Jurkat, Clone E6-1 (cell line): ENCODE measurements at places on chromosomes 2 and 18.

DNA sequence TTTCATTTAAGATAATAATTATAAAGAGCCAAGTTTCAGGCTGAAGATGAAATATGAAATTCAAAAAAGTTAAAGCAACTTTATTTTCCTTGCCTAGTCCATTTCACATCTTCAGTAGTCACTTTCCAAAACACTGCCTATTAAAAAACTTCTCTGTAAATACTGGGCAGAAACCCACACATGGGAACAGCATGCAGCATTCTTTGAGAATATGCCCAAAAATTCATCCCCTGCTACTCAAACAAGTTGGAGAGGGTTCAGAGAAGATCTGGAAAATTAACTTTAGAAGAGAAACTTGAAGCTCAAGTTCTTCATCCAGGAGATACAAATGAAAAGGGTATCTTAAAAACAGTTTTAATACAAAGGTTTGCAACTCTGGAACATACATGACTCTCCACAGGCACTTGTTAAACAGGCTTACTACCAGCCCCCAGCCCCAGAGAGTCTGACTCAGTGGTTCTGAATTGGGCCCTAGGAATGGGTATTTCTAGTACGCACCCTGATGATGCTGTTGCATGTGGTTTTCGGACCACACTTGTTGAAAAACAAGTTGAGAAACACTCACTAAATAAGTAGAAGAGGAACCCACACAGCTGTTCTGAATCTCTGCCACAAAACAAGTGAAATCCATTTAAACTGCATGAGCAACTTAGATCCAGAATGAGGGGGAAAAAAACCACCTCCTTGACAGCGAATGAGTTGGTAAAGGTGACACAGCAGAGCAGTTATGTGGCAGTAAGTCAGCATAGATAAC, 329.1 kb downstream of the SATB2 start:
- DNase-seq: no peak

- no peak for DNase-seq
Observed at GRCh38 chr2:222859786-222860612, 837 bp upstream of the ACSL3 start.

GRCh38 chr18:35974181-35974580, 1.7 kb downstream of the RMP24 start:
- no peak for DNase-seq

DNA sequence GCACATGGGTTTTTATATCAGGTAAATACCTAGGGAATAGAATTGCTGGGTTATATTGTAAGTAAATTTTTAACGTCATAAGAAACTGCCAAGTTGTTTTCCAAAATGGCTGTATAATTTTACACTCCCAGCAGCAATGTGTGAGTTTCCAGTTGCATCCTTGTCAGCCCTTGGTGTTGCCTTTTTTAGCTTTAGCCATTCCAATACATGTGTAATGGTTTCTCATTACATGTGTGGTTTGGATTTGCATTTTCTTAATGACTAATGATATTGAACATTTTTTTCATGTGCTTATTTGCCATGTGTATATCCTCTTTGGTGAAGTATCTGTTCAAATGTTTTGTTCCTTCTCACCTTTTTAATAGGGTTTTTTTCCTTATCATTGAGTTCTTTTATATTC, 70.8 kb downstream of the ABI2 start:
- DNase-seq: no peak

DNA sequence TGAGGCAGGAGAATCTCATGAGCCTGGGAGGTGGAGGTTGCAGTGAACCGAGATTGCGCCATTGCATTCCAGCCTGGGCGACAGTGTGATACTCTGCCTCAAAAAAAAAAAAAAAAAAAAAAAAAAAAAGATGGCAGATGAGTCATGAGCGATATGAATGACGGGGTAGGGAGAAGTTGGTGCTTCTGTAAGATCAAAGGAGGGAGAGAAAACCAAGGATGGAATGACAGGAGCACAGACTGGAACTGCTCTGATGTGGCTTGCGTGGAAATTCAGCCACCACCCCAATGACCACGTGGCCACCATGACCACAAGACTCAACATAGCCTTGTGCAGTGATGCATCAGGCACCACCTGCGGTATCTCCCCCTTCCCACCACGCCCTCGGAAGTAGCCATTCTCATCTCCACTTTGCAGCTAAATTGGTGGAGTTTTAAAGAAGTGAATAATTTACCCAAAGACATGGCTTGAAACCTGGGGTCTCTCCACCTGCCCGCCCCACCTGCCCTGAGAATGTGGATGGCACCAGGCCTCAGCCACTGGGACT, 96.0 kb downstream of the ACKR3 start:
- DNase-seq: no peak

DNA sequence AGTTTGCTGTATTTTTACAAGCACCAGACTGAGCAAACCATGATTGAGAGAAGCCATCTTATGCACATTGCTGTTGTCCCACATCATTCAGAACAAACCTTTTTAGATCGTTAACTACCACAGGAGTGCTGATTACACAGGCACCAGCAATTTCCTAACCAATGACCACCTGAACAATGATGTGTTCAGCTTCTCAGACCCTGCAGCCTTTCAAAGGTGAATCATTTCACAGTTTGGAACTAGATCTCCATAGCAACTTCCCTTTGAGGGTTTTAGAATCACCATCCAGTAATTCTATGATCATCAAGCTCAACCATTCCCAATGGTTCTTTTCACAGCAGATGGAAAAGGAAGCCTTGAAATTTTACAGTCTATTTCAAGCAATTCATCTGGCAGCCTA, 71.4 kb downstream of the OLA1 start:
- DNase-seq: no peak
